Spleen (tissue), 13 donors: ENCODE measurements at places on chromosomes 1 and 21. TPM values are rescaled to one million over a fixed set of nuclear protein-coding genes. Genes with fewer than 3 reads are reported as not detected.

TRMT1L gene
- 22.9 TPM for total RNA-seq

TRIM45 gene
- total RNA-seq: 1.8 TPM

PCP4L1 gene
- total RNA-seq: not detected

PLA2G2D gene
- total RNA-seq: 5.9 TPM

FCRL3 gene
- 41.6 TPM for total RNA-seq

DVL1 gene
- 44.8 TPM for total RNA-seq

PPP1R15B gene
- total RNA-seq: 73.1 TPM

VWA5B1 gene
- 0.28 TPM for total RNA-seq

CLCNKA gene
- total RNA-seq: not detected

OR14K1 gene
- total RNA-seq: not detected

S100A3 gene
- not detected for total RNA-seq

CD1B gene
- total RNA-seq: 0.37 TPM

NBPF4 gene
- 0.19 TPM for total RNA-seq

GJA8 gene
- not detected for total RNA-seq

LPGAT1 gene
- 60.4 TPM for total RNA-seq

KRTAP11-1 gene
- not detected for total RNA-seq

TFF2 gene
- total RNA-seq: not detected

ZBTB8B gene
- total RNA-seq: not detected

S100A7A gene
- not detected for total RNA-seq

OR2L8 gene
- total RNA-seq: 1.8 TPM

SH2D2A gene
- total RNA-seq: 20.8 TPM

SAMD11 gene
- 37.0 TPM for total RNA-seq

GBP5 gene
- total RNA-seq: 49.7 TPM

ANKRD65 gene
- total RNA-seq: 1.5 TPM

TAS1R1 gene
- total RNA-seq: 0.56 TPM

MTARC1 gene
- 10.1 TPM for total RNA-seq

CCDC185 gene
- total RNA-seq: not detected

RNF115 gene
- 17.5 TPM for total RNA-seq

FCRL2 gene
- 42.7 TPM for total RNA-seq

FAM72D gene
- 1.6 TPM for total RNA-seq

VANGL2 gene
- total RNA-seq: 1.7 TPM

CACHD1 gene
- total RNA-seq: 11.3 TPM

ETV3L gene
- not detected for total RNA-seq

SLAMF1 gene
- total RNA-seq: 11.3 TPM

ANKRD45 gene
- total RNA-seq: 1.1 TPM

PIP5K1A gene
- 50.2 TPM for total RNA-seq

ENTREP3 gene
- total RNA-seq: 10.5 TPM

PRAMEF10 gene
- not detected for total RNA-seq

RIPPLY3 gene
- not detected for total RNA-seq

AVPR1B gene
- total RNA-seq: not detected

ZMYND12 gene
- 0.46 TPM for total RNA-seq

CELA3A gene
- total RNA-seq: 5.2 TPM

GSTM5 gene
- total RNA-seq: 1.4 TPM

COL6A2 gene
- 198 TPM for total RNA-seq

NBPF20 gene
- total RNA-seq: 5.2 TPM

CYP2J2 gene
- total RNA-seq: 0.60 TPM

DISP1 gene
- total RNA-seq: 11.8 TPM

A3GALT2 gene
- total RNA-seq: not detected

LCK gene
- 58.7 TPM for total RNA-seq

CASQ1 gene
- total RNA-seq: not detected

MEX3A gene
- 0.38 TPM for total RNA-seq

CBR3 gene
- total RNA-seq: 2.9 TPM

TCEA3 gene
- total RNA-seq: 19.6 TPM

CRNN gene
- not detected for total RNA-seq

PPIAL4G gene
- 0.85 TPM for total RNA-seq
